Activated CD4-positive, alpha-beta T cell treated with anti-CD3 and anti-CD28 coated beads, Interleukin-10, Interleukin-2, amounts not matched to agents 100 ng/mL and 50 ng/mL, durations not matched to agents 16 hours and 8 hours (primary cell): ENCODE measurements at places on chromosomes 16 and 17.

GRCh38 chr16:55821210-55821609 lies 11.7 kb downstream of the CES1 start:
- no peak for DNase-seq

DNA sequence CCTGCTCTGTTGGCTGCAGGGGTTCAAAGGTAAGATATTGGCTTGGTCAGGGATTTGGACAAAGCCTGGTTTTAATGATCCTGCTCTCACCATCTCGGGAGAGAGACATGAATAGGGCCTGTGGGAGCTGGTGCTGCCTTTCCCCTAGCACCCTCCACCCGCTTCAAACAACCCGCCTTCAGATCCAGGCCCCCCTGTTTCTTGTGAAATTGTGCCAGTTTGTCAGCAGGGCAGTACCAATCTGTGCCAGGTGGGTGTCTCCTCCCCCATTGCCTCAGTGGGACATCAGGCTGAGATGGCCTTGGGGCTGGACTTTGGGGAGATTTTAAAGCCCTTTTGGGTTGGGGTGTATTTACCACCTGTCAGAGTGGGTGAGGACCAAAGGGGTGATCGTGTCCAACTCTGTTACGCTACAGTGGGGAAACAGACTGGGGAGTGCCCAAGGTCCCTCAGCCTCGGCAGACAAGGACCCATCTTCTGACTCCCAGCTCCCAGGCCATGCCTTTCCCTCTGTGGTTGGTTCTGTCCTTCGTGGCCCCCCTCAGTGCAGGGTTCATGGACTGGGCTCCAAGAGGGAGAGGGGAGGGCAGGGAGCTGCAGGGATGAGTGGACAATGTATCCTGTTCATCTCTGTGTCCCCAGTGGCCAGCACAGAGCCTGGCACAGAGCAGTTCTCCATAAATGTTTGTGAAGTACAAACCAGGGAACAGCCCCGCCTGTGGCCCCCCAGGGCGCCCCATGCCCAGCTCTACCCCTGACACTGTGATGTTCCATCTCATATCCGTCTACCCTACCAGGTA lies 3.3 kb downstream of the ARHGAP23 start:
- DNase-seq = no peak

GRCh38 chr17:77862890-77863813 lies 95.4 kb upstream of the TNRC6C start:
- no peak for DNase-seq

DNA sequence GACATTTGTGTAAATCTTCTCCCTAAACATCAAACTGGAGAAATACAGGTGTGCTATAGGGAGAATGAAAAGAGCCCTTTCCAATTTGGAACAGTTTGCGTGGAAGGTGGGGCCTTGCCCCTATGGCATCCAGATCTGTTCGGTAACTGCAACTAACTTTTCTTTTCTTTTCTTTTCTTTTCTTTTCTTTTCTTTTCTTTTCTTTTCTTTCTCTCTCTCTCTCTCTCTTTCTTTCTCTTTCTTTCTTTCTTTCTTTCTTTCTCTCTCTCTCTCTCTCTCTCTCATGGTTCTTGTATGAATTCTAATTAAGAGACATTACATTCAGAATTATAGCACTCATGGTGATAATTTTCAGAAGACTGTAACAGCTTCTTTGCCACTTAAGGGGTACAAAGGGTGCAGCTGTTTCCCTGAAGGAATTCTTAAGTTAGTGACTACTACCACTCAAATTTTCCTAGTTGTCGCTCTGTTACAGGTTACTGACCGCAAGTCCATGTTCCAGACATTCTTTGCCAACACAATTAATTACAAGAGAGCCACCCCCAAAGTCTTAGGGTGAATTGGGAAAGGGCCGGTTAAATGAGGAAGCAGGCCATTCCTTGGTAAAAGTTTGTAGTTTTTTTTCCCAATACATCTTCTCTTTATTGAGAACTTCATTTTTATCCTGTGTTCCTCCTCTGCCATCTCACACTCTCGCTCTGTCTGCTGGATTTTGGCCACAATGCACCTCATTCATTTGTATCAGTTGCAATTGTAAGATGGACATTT lies 69.8 kb downstream of the KSR1 start:
- no peak for DNase-seq

GRCh38 chr16:29757950-29758466 lies 12.2 kb upstream of the C16orf54 start:
- DNase-seq = no peak

- no peak for DNase-seq
These were observed 177.5 kb downstream of the VPS53 start for GRCh38 chr17:537133-537532.

DNA sequence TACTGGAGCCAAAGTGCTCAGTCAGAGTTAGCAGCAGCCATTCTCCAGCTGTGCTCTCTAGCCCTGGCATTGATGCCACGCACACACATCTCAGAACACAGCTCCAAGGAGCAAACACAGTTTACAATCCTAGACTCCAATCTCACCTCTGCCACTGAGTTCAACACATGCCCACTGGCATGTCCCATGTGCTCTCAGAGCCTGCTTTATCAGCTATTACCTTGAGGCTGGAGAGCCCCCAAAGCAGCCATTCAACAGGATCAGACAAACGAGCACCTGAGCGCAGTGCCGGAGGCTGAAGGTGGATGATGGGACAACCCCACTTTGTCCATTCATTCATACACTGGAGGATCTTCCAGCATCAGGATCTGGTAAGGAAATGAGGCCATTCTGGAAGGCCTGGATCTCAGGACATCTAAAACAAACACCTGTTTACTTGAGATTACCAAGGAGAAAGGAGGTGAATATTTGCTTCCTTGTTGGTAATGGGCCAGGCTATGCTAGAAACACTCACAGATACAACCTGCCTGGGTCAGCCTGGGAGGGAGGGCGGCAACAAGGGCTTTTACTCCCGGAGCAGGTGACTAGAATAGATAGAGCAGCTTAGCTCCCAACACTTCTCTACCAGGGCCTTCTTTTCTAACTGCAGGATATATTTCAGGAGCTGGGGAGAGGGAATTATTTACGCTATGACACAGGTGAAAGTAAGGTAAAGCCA lies 25.4 kb downstream of the RANBP10 start:
- DNase-seq = no peak

GRCh38 chr16:10770907-10771306 lies 27.3 kb downstream of the NUBP1 start:
- no peak for DNase-seq

GRCh38 chr16:15572329-15573001 lies 70.5 kb downstream of the MARF1 start:
- DNase-seq = no peak

- DNase-seq = no peak
These were observed 145.6 kb downstream of the ENGASE start for GRCh38 chr17:79220201-79220712.
